LHCN-M2 (cell line): ENCODE measurements at places on chromosomes 1 and 21. TPM values are rescaled to one million over a fixed set of nuclear protein-coding genes. Genes with fewer than 3 reads are reported as not detected.

UQCRH gene
- total RNA-seq = 428 and 432 TPM in 2 replicates

MYBPH gene
- 2.8 and 13.7 TPM in 2 replicates for total RNA-seq

KANK4 gene
- total RNA-seq = 0.06 and 0.26 TPM in 2 replicates

DNA sequence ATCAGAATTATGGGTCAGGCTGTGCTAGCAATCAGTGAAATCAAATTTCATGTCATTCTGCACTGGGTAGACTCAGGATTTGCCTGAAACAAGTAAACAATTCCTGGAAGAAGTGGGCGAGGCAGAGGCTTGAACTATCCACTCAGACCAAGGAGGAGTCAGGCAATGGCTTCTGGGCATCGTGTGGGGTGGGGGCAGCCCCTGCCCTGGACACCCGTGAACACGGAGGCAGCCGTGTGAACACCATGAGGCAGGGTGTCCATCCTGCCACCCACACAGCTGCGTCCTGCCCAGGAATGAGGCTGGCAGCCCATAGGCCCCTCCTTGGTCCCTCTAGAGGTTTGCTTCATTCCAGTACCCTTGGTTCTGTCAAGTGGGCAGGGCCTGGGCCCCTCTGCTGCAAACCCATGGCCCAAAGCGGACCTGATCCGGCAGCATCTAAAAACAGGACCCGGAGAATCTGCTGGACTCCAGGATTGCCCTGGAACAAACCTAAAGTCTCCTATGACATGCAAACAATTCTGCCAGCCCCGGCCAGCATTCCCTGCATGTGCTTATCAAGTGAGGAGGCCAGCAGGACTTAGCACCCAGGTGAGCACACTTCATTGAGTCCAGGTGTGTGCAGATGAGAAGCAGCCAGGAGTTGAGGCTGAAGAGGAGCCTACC, 69.5 kb downstream of the PDE9A start:
- DNase-seq = no peak

DNA sequence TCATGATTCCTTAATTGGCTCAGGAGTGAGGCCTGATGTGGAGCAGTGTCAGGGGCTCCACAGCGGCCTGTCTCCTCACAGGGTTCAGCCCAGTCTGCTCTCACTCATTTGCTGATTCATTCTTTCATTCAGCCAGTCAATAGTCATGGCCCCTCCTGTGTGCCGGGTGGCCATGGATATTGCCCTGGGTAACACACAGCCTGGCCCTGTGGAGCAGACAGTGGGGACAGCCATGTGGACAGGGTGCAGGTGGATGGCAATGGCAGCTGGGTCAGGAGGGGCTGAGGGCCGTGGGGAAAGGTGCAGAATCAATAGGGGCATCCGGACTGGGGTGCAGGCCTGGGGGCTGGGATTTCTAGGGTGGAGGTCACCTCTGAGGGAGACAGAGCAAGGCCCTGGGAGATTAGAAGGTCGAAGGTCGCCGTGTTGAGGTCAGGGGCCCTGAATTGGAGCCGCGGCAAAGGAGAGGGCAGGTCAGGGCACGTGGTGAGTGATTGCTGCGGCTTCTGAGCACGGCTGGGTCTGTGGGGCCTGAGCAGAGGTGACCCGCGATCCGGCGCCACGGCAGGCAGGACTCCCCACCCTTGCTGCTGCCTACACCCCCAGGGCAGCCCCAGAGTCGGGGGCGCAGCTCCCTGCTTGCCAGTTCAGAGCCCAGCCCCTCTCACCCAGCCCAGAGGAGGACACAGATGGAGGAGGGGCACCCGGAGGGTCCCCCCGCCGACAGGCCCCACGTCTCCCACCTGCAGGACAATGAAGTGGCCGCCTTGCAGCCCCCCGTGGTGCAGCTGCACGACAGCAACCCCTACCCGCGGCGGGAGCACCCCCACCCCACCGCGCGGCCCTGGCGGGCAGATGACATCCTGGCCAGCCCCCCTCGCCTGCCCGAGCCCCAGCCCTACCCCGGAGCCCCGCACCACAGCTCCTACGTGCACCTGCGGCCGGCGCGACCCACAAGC, 33.4 kb downstream of the SLC19A1 start:
- DNase-seq = no peak

DNA sequence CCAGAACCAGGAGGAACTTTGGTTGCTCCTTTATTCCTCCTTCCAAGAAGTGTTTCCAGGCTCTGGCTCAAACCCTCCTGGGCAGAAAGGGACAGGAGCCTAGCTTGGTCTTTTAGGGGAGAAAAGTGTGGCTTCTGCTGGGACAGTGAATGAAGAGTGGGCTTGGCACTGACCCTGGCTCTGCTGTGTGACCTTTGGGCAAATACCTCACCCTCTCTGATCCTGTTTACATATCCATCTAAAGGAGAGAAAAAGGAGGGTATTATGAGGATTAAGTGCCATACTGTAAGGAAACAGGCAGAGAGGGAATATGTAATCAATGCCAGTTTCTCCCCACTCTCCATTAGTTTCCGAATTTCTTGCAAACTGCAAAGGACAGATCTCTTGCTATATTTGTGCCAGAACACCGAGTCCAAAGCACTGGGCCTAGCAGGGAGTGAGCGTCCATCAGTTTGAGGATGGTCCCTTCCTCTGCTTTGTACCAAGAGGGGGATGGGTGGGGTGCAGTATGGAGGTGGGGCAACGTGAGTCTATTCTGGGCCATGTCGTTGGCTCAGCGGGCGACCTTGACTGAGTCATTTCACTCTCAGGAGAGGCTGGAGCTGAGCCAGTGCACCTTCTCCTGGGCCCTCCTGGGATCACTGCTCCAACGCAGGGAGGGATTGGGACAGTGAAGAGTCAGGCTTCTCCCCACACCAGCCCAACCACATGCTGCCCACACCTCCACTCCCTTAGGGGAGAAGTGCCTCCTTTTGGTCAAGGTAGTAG, 38.4 kb downstream of the IGSF21 start:
- DNase-seq = no peak

- no peak for DNase-seq
These were observed 110.9 kb upstream of the APP start for GRCh38 chr21:26281506-26281905.

DNA sequence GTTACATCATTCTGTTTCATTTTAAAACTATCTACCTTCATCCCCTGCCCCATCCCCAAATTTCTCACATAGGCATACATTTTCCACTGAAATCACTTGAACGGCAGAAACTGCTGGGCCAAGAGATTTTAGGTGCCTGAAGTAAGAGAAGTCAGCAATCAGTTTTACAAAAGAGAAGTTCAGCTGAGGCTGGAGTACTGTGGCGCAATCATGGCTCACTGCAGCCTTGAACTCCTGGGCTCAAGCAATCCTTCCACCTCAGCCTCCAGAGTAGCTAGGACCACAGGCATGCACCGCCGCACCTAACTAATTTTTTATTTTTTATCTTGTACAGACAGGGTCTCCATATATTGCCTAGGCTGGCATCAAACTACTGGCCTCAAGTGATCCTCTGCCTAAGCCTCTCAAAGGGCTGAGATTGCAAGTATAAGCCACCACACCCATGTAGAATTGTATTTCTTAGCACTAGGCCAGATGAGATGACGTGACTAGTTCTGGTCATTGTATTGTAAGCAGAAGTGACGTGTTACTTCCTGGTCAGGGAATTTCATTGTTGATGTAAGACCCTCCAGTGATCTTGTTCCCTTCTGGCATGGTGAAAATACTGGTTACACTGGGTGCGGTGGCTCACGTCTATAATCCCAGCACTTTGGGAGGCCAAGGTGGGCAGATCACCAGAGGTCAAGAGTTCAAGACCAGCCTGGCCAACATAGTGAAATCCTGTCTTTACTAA, 7.1 kb downstream of the BECN2 start:
- DNase-seq = no peak

- DNase-seq = no peak
These were observed 4.6 kb downstream of the PGLYRP4 start for GRCh38 chr1:153343811-153344717.

- DNase-seq = no peak
These were observed 423.3 kb upstream of the ADGRL2 start for GRCh38 chr1:81377406-81377805.

DNA sequence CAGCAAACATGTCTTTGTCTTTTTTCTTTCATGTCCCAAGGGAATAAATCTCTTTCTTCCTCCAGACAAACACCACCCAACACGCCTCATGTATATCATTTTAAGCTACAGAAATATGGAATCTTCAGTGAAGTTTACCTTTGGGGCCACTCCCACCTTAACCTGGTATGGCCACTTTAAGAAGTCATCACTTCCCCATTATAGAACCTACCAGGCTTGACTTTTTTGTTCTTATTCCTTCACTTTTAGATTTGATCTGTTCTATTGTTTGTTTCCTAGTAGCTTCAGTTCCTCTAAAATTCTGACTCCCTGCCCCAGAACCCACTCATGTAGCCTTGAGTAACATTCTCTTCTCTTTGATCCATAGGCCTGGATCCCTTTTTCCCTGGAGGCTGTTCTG, 226.3 kb downstream of the HLX start:
- no peak for DNase-seq
